ENCODE measurements at places on chromosomes 2 and 18.

DNA sequence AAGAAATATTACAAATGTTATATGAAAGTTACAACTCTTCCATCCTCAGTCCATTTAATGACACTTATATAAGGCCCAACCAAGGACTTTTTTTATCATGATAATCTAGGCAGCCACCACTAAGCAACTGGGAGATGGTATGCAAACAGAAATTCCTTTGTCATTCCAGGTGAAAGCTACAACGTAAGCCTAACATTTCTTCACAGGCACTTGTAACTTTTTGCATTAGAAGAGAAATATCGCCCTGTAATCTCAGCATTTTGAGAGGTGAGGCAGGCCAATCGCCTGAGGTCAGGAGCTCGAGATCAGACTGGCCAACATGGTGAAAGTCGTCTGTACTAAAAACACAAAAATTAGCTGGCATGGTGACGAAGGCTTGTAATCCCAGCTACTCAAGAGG lies 581.2 kb upstream of the SLC8A1 start:
- DNase-seq = no peak

GRCh38 chr2:56713978-56714377 lies 530.2 kb downstream of the CCDC85A start:
- no peak for DNase-seq

DNA sequence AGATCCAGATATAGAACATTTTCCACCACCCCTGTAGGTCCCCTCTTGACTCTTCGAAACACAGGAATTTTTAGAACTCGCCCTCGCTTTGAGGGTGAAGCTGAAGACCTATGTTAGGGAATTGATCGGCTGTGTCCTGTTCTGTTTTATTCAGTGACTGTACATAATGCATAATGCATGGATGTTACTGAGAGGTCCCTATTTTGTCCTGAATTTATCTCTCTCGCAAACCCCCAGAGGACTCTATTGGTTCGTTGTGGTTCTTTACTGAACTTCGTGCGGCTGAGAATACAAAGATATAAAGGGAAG lies 431 bp upstream of the EIF5B start:
- no peak for DNase-seq

DNA sequence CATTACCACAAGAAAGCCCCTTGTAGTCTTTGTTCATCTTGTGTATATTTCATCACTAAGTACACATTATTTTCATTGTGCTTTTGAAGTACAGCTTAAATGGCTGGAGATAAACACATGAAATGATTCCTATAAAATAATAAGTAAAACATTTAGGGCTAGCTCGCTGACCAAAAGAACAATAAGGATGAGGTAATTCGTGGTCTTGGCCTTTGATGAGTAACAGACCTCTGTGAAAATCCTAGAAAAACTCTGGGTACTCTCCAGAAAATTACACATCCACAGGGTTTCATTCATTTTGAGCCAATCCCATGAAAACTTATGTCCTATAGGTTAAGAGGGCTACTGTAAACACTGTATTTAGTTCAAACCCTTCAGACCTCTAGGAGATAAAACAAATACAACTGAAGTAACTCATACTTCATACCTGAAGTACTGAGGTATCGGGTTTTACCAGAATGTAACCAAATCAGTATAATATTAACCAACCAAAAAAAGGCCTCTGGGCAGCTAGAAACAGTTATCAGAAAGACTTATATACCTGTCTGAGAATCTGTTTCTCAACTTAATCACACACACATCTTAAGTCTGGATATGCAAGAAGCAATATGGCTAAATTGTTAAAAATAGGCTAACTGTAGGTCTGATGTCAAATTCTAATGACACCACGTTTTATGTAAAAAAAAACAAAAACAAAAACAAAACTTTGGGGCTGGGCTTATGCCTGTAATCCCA lies 31.0 kb downstream of the CFAP36 start:
- no peak for DNase-seq

GRCh38 chr2:70509565-70509964 lies 44.1 kb downstream of the TGFA start:
- no peak for DNase-seq

DNA sequence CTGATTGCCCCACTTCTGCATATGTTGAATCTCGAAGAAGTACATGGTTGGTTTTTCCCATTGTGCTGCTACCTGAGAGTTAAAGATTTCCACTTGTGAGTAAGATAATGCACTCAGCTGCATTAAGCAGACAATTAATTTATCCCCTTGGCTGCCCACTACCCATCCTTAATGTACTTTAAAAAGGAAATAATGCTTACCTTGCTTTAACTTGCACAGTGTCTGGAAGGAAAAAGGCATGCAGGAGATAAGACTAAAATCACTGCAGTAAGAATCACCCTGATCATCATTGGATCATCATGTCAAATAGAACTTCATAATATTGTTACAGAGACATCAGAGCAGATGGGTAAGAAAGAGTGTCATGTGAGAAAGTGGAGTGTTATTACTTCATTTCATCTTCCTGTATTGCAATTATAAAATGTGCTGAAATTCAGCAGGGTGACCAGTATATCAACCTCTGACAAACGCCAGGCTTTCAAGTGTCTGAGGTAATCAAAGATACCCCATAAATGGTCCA lies 207.3 kb upstream of the PIK3C3 start:
- DNase-seq = no peak

GRCh38 chr2:162368494-162368893 lies 24.6 kb downstream of the GCA start:
- DNase-seq = no peak

DNA sequence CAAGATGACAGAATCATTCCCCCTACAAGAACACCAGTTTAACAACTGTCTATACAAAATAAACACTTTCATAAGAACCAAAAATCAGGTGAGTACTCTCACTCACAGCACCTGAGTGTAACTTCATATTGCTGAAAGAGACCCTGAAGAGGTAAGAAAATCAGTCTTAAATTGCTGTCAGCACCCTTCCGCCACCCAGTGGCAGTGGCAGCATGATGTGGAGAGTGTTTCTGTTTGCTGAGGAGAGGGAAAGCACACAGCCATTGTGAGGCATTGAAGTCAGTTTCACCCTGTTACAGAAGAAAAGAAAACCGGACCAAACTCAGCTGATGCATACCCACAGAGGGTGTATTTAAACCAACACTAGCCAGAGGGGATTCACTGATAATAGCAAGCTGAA lies 1240.8 kb upstream of the CRIM1 start:
- no peak for DNase-seq

GRCh38 chr2:206084439-206084869 lies 1.5 kb downstream of the INO80D start:
- DNase-seq = no peak

DNA sequence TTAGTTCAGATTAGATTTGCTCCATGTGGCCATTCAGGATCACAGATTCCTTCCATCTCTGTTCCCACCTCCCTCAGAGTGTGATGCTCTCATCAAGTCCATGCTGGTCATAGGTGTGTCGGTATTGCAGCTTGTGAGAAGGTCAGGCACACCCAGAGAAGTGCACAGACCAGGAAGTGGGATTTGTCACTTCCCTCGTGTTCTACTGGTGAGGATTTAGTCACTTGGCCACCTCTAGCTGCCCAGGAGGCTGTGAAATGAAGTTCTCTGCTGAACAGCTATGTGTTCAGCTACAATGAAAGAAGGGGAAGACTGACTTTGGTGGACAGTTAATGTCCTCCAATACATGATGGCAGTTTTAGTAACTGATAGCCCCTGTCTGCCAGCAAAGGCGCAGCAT lies 3.5 kb upstream of the LANCL1 start:
- DNase-seq = no peak

DNA sequence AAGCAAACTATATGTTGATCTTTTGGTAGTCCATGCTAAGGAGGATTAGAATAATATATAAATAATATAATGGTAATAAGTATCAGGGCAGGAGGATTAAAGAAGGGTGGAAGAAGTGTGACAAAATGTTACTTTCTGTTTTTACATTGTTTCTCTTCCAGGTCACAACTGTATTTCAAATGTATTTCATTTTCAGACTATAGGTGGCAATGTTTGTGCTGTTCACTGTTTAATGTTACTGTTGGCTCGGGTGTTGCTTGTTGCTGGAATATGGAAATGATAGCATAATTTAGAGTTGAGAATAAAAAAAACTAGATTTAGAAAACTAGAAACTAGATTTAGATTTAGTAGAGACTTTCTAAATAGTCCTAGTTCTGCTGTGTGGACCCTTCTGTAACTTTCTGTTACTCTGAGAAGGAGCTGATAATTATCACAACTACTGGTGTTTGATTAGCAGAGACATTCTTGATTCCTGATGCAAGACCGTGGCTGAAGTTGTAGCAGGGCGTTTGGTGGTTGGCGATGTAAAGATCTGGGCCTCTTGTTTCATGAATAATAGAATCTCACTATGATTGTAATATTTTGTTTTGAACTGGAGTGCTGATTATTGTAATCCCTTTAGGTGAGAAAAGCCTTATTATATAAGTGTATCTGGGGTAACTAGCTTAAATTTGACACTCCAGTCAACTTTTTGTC lies 7.9 kb downstream of the NEDD4L start:
- no peak for DNase-seq

- DNase-seq = no peak
Measured at GRCh38 chr2:64928813-64929212, 60.4 kb upstream of the SLC1A4 start.

- no peak for DNase-seq
Measured at GRCh38 chr2:128311755-128312341, 6.8 kb downstream of the HS6ST1 start.

GRCh38 chr2:114700440-114700839 lies 258.0 kb downstream of the DPP10 start:
- no peak for DNase-seq

- DNase-seq = no peak
Measured at GRCh38 chr18:25093141-25093540, 258.8 kb downstream of the ZNF521 start.

DNA sequence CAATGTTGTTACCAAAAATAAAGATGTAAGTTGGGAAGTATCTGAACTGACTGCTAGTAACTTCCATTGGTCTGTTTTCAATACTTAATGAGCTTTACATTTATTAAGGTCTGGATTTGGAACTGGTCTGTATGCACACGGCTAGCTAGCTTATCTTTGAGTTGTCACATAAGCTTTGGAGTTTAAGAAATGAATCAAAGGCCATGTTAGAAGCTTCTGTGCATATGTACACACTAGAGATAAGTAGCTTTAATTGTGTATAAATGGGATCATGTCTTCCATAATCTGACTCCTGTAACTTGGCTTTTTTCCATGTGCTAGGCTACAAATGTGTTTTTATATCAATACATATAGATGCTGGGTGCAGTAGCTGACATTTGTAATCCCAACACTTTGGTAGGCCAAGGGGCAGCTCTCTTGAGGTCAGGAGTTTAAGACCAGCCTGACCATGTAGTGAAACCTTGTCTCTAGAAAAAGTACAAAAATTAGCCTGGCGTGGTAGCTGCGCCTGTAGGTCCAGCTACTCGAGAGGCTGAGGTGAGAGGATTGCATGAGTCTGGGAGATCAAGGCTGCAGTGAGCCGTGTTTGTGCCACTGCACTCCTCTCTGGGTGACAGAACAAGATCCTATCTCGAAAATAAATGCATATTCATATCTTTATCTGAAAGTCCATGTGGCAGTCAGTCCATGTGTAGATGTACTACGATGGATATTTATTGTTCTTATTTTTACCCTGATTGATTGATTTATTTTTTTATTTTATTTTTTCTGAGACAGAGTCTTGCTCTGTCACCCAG lies 27.2 kb downstream of the ATIC start:
- no peak for DNase-seq

DNA sequence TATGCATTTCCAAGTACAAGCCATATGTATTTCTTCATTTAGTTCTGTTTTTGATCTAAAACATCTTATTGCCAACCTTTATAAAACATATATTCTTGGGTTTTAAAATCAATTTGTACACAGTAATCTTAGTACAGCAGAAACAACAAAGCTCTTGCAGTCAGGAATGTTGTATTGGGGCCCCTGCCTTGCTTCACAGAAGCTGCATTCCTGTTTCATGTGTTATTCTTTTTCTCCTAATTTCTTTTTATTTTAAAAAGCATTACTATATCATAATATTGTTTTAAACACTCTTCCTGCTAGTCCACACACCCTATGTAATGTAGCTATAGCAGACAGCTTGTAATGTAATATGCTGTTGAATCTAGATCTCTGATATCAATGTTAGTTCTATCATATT lies 24.0 kb downstream of the SERPINB7 start:
- DNase-seq = no peak

DNA sequence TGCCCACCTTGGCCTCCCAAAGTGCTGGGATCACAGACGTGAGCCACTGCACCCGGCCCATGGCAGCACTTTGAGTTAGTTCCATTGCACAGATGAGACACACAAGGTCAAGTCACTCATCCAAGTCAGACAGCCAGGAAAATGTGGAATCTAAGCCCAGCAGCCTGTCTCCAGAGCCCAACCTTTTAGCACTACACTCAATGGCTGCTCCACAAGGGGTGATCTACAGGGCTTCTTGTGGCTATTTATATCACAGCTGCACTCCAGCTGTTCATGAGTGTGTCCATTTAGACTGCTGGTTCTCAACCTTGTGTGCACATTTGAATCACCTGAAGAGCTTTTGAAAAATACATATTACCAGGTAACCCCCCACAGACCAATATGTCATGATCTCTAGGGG lies 72.9 kb upstream of the RPL31 start:
- DNase-seq = no peak

- no peak for DNase-seq
Measured at GRCh38 chr2:173835726-173836125, 129.4 kb downstream of the SP3 start.

Data from activated CD4-positive, alpha-beta T cell treated with anti-CD3 and anti-CD28 coated beads for 24 hours (primary cell).